ENCODE measurements at places on chromosomes 7 and 10.

DNA sequence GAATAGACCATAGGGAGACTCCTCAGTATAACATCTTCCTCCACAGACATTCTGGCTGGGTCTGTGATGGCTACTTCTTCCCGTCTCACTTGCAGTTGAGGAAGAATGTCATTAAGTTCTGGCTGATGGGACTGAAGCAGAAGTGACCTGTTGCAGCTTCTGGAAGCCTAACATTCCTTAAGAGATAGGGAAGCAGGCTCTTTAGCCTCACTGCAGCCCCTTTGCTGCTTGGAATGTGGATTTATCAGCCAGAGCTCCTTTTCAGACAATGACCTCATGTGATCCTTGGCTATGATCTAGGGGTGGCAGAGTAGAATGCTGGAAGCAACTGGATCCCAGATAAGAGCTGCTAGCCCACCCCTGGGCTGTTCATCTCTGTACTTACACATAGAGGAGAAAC lies 142.5 kb downstream of the RNF216 start:
- no peak for DNase-seq

DNA sequence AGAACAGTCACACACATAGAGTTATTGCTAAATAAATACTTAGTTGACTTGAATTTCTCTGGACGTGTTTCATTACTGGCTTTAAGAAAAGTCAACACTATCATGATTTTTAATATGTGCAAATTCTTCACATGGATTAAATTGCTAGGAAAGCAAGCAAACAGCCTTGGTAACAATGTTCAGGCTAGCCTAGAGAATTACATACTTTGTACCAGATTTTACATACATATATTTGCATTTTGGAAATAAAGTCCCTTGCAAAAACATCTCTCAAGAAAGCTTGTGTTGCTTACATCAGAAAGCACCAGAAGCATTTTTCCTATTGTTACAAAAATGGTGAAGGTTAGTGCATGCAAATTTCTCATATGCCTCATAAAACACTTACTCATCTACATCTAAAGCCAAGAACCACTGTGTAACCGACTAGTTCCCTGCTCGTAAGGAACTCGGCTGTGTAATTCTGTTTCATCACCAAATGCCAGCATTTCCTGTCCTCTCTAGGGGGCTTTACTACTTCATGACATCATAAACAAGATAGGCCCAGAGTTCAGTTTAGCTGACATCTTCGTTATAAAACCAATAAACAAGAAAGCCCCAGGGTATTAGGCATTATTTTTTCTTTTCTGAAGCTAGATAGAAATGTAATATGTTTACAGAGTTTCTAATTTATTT lies 87.8 kb downstream of the CFAP58 start:
- DNase-seq = no peak

DNA sequence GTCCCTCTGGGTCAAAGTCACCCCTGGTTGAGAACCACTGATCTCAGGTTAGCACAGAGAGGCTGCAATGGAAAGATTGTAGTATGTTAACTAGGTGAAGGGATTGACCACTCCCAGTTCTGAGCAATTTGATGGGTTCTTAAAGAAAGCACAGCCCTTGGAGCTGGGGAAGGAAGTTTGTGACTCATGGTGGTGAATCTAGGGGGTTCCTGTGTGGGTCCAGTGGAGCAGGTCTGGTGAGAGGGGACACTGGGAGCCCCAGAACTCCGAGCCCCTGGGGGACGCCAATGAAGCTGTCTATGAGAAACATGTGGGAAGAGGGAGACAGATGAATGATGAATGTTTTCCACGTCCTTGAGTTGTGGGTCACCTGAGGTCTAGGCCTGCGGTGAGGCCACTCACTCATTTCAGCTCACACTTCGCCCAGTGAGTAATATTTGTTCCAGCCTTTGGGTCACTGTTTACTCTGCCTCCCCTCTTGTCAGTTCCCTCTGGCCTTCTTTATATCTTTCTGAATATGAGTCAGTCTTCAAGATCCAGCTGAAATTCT lies 341.9 kb downstream of the LRMDA start:
- DNase-seq = no peak

DNA sequence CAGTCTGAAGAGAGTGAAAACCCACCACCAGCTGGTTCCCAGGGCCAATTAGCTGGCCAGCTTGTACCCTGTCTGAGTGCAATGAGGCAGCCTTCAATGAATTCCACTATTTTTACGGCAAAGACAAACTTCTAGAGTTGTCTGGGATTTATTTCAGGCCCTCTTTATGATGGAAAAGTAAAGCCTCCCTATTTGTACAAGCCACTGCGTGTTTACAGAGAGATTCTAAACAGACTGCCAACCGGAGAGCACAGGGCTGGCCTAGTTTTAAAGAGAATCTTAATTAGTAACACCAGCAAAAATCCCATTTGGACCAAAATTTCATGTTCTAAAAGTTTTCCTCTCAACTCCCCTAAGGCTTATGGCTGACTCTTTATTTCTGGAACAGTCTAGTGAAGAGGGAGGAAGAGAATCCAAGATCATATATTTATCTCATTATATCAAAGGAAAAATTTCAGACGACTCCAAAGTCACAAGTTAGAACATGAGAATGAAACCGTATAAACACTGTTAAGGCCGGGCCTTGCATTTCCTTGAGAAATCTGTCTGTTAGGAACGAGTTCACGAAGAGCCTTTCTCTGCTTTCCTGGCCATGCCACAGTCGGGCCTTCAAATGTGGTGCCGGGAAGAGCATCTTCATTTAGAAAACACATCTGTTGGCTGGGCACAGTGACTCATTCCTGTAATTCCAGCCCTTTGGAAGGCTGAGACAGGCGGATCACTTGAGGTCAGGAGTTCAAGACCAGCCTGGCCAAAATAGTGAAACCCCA lies 724.6 kb upstream of the NRP1 start:
- DNase-seq = no peak

GRCh38 chr7:131027287-131027773 lies 293.3 kb upstream of the KLF14 start:
- DNase-seq = no peak

- DNase-seq = no peak
These were observed 117.6 kb downstream of the SEM1 start for GRCh38 chr7:96591900-96592676.

GRCh38 chr7:107165341-107165740 lies 3.5 kb upstream of the HBP1 start:
- no peak for DNase-seq

GRCh38 chr7:142487124-142487523 lies 229.3 kb upstream of the PRSS58 start:
- no peak for DNase-seq

DNA sequence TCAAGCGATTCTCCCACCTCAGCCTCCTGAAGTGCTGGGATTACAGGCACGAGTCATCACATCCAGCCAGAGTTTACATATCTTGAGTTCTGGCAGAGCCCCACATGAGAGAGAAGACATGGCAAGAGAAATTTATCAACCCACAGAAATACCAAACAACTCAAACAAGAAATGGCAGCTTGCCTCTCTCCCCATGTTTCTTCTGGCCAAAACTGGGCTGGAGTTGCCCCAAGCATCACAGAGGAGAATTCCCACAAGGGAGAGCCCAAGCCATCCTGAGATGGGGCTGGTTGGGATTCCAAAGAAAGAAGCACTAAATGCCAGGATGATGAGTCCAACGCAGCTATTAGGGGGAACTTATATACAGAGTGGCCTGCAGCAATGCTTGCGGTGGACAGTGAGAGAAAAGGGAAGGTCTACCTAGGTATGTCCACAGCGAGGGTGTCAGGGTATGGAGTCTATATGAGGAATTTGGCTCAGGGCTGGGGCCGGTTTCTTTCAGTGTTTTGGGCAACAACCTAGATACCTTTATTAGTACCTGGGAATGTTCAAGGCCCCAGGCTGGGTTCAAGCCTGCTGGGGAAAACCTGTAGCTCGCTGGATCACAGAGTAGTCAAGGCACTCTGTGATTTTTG lies 14.5 kb upstream of the PAX4 start:
- no peak for DNase-seq

DNA sequence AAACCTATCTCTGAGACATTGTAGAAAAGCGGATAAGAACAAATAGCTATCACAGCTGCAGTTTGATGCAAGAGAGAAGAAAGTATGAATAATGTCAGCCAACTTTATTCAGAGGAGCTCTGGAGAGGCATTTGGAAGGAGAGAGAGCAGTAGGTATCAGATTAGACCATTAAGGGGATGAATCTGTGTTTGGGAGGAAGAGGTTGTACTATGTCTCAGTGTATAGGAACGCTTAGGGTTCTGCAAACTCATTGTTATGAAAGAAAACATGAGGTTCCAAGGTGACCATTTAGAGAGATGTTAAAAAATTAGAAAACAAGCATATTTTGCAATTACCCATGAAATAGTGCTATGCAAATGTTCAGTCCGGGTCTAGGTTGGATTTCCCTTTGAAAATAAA lies 207.5 kb upstream of the GNAI1 start:
- DNase-seq = no peak

GRCh38 chr7:2943851-2944601 lies 99.6 kb downstream of the CARD11 start:
- DNase-seq = peak; percentile 33

DNA sequence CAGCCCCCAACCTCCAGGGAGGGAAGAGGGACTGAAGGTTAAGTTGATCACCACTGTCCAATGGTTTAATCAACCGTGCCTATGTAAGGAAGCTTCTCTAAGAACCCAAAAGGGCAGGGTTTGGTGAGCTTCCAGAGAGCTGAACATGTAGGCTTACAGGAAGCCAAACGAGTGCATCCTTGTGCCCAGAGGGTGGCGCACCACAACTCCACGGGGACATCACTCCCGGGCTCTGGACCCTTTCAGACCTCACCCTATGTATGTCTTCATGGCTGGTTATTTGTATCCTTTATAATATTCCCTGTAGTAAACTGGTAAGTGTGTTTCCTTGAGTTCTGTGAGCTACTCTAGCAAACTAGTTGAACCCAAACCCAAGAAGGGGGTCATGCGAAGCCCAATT lies 11.5 kb upstream of the NFKB2 start:
- no peak for DNase-seq

DNA sequence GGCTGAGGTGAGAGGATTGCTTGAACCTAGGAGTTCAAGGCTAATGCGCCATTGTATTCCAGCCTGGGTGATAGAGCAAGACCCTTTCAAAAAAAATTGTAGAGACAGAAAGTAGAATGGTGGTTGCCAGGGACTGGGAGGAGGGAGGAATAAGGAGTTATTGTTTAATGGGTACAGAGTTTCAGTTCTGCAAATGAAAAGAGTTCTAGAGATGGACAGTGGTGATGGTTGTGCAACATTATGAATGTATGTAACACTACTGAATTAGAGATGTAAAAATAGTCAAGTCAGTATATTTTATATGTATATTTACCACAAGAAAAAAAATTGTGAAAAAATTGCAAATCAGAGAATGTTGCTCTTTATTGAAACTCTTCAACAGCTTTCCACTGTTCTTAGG lies 266.5 kb upstream of the NPY start:
- DNase-seq = no peak

- DNase-seq = no peak
These were observed 6.7 kb downstream of the IFIT5 start for GRCh38 chr10:89421018-89421476.

GRCh38 chr7:43602256-43602655 lies 19.3 kb downstream of the STK17A start:
- no peak for DNase-seq

- no peak for DNase-seq
These were observed 211.6 kb upstream of the SP8 start for GRCh38 chr7:20998309-20998708.

- no peak for DNase-seq
These were observed 160.7 kb downstream of the PTPN20 start for GRCh38 chr10:47071891-47072290.

DNA sequence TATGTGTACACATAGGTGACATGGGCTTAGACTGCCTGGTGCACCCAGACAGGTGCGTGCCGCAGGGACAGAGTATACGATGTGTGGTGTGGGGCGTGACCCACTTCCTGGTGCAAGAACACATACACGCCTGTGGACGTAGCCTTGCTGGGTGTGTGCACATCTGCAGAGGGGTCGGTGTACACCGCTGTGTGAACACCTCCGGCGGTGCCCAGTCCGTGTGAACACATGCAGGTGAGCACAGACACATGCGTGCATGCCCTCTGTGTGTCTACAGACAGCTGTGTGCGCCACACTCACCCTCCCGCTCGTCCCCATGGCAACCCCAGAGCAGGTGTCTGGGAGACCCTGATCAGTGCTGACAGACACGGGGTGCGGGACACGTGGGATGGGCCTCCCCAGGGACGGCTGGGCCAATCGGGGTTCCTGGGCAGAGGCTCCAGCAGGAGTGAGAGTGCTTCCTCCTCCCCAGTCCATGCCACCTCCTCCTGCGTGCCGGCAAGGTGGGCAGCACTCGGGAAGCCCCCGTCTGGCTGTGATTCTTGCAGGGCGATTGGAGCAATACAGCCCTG lies 23.4 kb downstream of the ELFN1 start:
- peak; percentile 41 for DNase-seq

GRCh38 chr7:130135208-130136205 lies 65.2 kb downstream of the KLHDC10 start:
- DNase-seq = no peak

DNA sequence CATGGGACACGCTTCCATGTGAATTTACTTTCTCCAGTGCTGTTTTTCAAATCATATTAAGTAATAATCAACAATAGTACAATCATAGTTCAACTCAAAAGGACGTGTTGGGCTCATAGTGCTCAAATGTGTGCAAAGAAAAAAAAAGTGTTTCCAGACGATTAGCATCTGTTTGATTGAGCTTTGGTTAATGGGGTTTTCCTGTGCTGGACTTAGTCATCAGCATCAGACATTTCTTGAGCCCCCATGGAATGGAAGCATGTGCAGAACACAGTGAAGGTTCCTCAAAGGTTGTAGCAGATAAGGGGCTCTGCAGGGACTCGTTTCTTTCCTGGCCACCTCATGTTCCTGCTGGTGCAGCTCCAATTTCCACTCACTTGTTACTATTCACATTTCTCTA lies 233.9 kb downstream of the PAXIP1 start:
- DNase-seq = no peak

GRCh38 chr10:86041116-86041515 lies 325.5 kb downstream of the GRID1 start:
- no peak for DNase-seq

- DNase-seq = no peak
These were observed 254.2 kb upstream of the HABP2 start for GRCh38 chr10:113298616-113299015.

- DNase-seq = no peak
These were observed 58.5 kb downstream of the MACC1 start for GRCh38 chr7:20158684-20159083.

- no peak for DNase-seq
These were observed 160.5 kb downstream of the TNS3 start for GRCh38 chr7:47421456-47421855.

DNA sequence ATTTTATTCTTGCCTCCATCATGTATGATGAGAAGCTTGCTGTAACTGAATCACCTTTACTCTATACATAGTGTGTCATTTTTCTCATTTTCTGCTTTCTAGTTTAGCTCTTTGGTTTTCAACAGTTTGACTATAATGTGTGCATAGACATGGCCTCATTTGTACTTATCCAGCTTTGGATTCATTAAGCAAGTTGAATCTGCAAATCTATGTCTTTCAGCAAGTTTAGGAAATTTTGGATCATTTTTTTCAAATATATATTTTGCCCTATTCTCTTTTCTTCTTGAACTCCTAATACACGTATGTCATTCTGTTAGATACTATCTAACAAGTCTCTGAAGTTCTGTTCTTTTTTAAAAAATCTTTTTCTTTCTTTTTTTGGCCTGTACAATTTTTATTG lies 57.8 kb downstream of the PRLHR start:
- DNase-seq = no peak

- no peak for DNase-seq
These were observed 49.3 kb downstream of the CCDC6 start for GRCh38 chr10:59857049-59857448.

GRCh38 chr10:119567978-119568377 lies 25.5 kb upstream of the RGS10 start:
- DNase-seq = no peak

Data from left lobe of liver (tissue), 2 donors.